Activated CD8-positive, alpha-beta memory T cell treated with anti-CD3 and anti-CD28 coated beads for 4 hours (primary cell): ENCODE measurements at places on chromosomes 6 and 20.

- no peak for DNase-seq
Observed at GRCh38 chr6:165543781-165544180, 119.3 kb downstream of the PDE10A start.

DNA sequence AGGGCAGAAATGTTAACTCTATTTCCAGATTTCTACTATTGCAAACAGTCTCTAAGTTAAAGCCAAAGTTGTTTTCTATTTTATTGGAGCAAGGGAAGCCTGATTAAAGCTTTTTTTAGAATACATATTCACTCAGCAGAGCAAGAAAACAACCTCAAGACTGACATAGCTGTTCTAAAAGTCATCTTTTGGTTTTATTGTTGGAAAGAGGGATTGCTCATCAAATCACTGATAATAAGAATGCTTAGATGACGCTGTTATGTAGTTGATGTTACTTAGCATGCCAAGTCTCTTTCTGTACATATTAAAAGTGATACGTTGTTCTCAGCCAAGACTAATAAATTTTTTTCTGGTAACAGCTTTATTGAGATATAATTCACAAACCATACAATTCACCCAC, 172.6 kb upstream of the LAMA2 start:
- no peak for DNase-seq

DNA sequence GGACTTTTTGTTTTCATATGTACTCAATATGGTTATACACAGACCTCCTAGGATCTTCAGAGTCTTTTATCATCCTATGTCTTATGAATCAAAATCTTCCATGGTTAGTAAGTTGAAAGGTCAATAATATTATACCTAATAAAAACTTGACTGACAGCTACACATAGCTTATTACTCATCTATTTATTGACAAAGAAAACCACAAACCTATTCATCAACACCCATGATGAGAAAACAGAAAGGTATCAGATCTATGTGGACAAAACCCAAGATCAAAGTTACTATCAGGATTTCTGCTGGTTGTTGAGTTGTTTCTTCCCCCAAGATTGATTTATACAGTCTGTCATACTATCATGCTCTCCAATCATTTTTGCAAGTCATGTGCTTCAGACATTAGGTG, 460.1 kb upstream of the MANEA start:
- no peak for DNase-seq

GRCh38 chr6:121609281-121609680, 173.8 kb downstream of the GJA1 start:
- no peak for DNase-seq

- DNase-seq: peak; percentile 8
Observed at GRCh38 chr20:34069341-34070078, 42.5 kb downstream of the EIF2S2 start.

GRCh38 chr20:21109144-21109543, 3.0 kb upstream of the LINC00237 start:
- no peak for DNase-seq

DNA sequence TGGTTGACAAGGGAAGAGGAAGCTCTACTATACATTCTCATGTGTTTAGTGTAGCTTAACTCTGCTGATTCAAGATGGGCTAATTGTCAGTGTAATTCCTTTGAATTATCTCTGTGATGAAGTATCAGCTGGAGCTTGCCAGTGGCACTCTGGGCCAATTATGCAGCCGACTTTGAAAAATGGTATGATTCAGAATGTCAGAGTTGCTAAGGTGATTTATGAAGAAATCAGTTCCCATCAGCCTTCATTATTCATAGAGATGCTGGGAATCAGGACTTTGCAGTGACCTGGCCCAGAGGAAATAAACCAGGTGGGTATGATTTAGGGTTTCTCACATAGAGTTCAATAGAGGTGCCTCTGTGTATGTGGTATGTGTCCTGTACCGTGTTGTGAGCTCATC, 33.4 kb downstream of the KCNS1 start:
- no peak for DNase-seq

DNA sequence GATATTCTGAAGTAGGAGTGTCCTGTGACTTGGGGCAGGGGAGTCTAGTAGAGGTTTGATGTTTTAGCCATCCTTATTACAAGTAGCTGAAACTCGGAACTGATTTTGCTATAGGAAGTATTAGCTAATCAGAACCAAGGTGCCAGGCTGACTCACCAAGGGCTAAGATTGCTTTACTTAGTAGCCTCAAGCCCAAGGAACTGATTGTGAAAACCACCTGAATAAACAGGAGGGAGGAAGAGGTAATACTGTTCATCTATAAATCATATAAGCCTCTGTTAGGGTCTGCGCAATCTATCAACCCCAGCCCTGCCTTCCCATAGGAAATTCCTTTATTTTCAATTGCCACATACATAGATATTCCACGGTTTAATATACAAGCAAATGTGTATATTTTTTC, 54.4 kb downstream of the GNAS start:
- DNase-seq: no peak

DNA sequence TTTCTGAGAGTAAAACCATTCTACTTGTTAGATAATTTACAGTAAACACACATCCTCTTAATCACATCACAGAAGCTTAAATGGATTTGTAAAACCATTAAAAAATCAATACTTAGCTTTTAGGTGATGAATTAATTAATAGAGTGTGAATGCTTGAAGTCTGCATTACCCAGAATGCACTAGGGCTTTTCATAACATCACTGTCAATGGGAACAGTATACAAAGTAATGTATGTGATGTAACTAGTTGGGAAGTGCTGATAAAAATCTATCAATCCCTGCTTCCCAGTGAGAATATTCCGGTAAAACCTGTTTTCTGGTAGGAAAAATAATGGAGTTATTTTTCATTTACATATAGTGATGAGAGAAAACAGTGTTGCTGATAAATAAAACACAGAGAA, 23.1 kb upstream of the HDGFL1 start:
- no peak for DNase-seq

GRCh38 chr20:2006452-2007361, 12.8 kb upstream of the PDYN start:
- DNase-seq: peak; percentile 2

GRCh38 chr20:61178551-61179071, 73.5 kb upstream of the CDH4 start:
- DNase-seq: no peak

GRCh38 chr6:158303210-158303731, 9.0 kb upstream of the TULP4 start:
- DNase-seq: no peak

GRCh38 chr20:45967551-45968080, 4.4 kb downstream of the ZNF335 start:
- DNase-seq: no peak

DNA sequence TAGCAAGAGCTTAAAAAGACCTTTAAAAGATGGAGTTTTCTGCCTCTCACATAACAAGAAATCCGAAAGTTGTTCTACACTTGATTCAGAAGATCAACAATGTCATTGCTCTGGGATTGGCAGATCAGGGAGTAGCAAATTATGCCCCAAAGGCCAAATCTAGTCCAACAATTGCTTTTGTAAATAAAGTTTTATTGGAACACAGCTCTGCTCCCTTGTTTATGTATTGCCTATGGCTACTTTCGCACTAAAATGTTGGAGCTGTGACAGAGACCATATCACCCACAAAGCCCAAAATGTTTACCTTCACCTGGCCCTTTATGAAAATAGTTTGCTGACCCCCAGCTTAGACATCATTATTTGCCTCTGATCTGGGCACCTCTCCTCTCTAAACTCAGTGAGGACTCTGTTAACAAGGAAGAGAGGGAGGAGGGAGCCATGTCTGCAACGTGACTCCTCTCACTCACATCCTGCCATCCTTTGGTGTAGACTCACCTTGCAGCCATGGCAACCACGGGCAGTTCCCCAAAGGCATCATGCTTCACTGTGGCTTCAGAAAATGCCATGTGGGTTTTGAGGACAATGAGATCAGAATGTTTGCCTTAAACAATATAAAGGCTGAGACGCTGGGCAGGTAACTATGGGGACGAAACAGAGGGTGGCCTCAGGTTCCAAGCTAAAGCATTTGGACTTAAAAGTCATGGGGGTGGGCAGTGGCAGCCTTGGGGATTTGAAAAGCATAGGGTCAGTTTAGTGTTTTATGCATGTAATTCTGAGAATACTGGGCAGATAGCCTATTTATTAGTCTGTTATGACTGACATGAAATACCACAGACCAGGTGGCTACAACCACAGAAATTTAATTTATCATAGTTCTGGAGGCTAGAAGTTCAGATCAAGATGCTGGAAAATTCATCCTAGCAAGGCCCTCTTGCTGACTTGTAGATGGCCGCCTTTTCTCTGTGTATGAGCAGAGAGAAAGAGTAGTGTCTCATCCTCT, 149.7 kb upstream of the TNFAIP3 start:
- peak; percentile 63 for DNase-seq

- no peak for DNase-seq
Observed at GRCh38 chr6:26021001-26021349, 58.4 kb downstream of the TRIM38 start.
